ENCODE measurements at places on chromosomes 12 and 14. TPM values are rescaled to one million over a fixed set of nuclear protein-coding genes. Genes with fewer than 3 reads are reported as not detected.

TMCC3 gene
- 1.3 TPM for total RNA-seq

SLC48A1 gene
- 29.3 TPM for total RNA-seq

GPR137C gene
- 0.64 TPM for total RNA-seq

TSPAN11 gene
- 1.3 TPM for total RNA-seq

GZMH gene
- not detected for total RNA-seq

DNA sequence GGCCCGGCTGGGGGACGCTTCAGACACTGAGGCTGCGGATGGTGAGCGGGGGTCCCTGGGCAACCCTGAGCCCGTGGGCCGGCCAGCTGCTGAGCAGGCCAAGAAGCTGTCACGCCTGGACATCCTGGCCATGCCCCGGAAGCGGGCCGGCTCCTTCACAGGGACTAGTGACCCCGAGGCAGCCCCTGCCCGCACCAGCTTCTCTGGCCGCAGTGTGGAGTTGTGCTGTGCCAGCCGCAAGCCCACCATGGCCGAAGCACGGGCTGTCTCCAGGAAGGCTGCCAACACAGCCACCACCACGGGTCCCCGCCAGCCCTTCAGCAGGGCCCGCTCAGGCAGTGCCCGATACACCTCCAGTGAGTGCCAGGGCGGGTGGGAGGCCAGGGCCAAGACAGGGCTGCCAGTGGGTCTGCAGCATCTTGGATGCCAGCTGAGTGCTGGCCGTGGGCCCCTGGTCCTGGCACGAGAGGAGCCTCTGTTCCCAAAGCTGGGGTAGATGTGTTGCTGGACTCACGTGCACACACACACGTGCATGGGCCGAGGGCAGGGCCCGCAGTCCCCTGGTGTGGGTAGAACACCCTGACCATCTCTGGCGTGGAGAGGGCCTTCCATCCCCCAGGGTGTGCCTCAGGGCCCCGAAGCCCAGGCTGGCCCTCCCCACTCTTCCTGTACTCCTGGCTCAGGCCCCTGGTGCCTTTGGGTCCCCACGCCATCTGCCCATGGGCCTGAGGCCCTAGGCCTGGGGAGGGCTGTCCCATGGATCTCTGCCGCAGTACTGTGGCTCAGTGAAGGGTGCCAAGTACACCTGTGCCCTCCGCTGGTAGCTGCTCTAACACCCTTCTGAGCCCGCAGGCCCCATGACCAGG is 22.8 kb downstream of the CEP170B start:
- DNase-seq, result no peak

DNA sequence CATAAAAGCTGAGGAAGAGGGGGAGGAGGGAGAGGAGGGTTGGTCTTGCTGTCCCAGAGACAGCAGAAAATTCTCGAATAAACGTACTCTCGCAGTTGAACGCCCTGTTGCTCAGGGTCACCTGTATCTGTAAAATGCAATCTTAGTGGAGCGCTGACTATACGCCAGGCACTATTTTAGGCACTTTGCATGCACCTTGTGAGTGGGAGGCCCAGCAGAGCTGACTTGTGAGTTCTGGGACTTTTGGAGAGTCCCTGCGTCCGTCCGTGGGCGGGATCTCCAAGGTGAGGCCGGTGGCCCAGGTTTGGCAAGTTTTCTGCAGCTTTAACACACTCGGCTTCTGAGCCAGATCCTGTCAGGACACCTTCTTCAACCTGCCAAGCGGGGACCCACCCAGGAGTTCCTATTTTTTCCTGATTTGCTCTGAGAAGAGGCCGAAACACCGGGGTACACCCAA is 32.5 kb upstream of the PLEKHG6 start:
- peak; percentile 85 for DNase-seq

DNA sequence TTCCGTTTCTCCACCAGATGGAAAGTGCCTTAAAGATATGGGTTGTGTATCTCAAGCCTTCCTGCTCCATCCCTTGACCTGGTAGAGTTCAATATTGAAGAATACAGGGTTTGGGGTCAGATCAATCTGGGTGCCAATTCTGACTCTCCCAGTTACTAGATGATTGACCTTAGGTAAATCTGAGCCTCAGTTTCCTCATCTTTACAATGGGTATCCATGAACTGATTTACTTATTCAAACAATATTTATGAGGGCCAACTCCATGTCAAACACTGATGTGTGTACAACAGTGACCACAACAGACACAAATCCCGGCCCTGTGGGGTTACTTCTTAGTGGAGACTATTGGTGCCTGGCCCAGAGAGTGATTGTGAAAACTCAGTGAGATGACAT is 7.5 kb upstream of the FAIM2 start:
- DNase-seq, result no peak

DNA sequence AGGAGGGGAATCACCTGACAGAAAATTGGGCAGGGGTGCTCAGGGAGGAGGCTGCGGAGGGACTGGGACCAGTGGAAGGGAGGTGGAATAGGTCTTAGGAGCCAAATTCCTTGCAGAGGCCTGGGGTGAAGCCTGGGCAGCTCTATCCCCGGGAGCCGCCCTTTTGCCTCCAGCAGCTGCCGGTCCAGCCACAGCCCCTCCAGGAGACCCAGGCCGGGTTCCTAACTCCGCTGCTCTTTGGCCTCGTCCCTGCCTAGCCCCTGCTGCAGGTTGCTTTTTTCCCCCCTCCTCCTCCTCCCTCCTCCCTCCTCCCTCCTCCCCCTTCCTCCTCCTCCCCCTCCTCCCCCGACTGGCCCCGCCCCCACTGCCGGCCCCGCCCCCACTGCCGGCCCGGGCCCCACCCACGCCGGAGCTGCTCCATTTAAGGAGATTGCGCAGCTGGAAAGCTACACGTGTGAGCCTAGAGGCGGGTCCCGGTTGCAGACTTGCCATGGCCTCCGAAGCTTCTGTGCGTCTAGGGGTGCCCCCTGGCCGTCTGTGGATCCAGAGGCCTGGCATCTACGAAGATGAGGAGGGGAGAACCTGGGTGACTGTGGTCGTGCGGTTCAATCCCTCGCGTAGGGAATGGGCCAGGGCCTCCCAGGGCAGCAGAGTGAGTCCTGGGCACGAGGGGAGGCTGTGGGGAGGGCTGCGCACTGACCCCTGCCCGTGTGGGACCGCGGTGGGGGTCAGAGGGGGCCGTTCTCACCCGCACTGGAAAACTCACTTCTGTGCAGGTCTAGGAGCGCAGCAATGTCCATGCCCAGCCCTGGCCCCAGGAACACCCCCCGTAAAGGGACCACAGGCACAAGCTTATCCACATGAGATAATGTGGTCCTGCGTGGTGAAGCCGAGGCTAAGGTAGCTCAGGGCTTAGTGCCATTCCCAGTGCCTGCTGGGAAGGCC is at the start of gene TCL1B:
TCL1B (plus strand) TSS at position 449 of the 945 bp plus-strand sequence; CDS start at position 491, 42 bp downstream.
- DNase-seq, result no peak

GRCh38 chr14:60363275-60363674 is 114.3 kb downstream of the PPM1A start:
- DNase-seq, result no peak

GRCh38 chr12:6647083-6647604 is at the start of gene ACRBP:
Gene ACRBP (minus strand): TSS chr12:6647432. CDS start chr12:6647366, 66 bp downstream.
- DNase-seq, result no peak

- peak; percentile 52 for DNase-seq
Observed at GRCh38 chr12:115294453-115295133, 610.6 kb upstream of the TBX3 start.

DNA sequence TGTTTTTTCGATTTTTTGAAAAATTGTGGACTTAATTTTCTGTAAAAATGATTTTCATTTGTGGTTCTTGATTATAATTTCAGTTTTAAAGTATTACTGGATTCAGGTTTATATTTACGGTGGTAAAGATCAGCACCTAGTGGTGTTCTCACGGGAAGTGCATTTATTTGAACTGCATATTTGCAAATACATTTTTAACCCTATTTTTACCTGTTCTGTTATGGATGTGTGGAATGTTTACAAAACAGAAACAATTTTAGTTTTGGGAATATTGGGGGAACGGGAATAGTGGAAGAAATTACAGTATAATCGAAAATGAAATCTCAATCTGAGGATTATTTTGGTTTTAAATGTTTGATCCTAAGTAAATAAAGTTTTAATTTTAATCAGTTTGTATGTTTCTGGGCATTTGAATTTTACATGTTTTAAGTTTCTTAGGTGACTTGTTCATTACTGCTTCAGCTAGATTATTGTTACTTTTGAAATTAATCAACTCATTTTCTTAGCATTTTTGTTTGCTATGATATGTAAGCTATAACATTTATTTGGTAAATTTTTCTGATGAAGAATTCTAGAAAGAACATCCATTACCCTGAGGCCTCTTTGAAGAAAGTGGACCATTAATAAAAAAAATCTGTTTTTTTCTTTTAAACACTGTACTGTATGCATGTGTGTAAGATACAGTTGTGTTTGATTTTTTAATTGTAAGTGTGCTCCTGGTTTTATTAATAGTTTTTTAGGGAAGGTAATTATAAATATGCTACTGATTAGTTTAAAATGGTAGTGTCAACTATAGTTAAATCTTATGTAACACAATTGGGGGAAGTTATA is 942 bp downstream of the ATF7IP start:
- no peak for DNase-seq

- no peak for DNase-seq
Observed at GRCh38 chr14:21525962-21526671, at the start of gene SALL2. Gene SALL2 (minus strand): TSS chr14:21526346. CDS start chr14:21526127, 219 bp downstream.
